ENCODE measurements at places on chromosomes 2 and 18. TPM values are rescaled to one million over a fixed set of nuclear protein-coding genes. Genes with fewer than 3 reads are reported as not detected.
A peak's percentile ranks its signal among the peaks of the same experiment; 100 is the strongest.

The REG1B gene
- not detected for total RNA-seq

The LYG1 gene
- 3.0 TPM for total RNA-seq

DNA sequence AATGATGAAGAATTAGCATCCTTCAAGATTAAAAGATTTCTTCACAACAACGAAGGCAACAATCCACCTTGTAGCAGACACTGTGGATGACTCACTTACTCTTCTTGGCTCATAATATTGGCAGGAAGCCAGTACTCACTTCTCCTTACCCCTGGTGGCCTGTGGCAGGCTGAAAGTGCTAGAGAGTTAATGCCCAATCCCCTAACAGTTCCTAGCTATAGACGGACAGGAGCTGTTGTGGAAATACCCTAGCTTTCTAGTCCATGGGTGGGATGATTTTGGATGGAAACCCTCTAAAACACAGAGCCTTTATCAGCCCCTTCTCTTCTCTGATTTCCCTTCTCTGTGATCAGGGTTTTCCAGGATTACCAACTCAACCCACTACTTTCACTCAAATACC, 128.6 kb upstream of the NYAP2 start:
- peaks cover 2% of the 10 kb centered on the region for H3K27me3 ChIP-seq
- DNase-seq = no peak
- no peak overlapping the region for H3K4me3 ChIP-seq
- H3K27ac ChIP-seq = no peak overlapping the region
- no peaks in the 10 kb centered on the region for H3K4me1 ChIP-seq
- H3K36me3 ChIP-seq = peaks cover 4% of the 10 kb centered on the region

DNA sequence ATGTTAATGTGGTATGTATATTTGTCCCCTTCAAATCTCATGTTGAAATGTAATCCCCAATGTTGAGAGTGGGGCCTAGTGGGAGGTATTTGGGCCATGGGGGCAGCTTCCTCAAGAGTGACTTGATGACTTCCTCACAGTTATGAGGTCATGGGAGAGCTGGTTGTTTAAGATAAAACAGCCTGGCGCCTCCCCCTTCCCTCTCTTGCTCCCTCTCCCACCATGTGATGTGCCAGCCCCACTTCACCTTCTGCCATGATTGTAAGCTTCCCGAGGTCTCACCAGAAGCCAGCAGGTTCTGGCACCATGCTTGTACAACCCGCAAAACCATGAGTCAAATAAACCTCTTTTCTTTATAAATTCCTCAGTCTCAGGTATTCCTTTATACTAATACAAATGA, 258.3 kb upstream of the POU3F3 start:
- peaks cover 3% of the 10 kb centered on the region for H3K27me3 ChIP-seq
- H3K36me3 ChIP-seq = peaks cover 4% of the 10 kb centered on the region
- no peaks in the 10 kb centered on the region for H3K4me1 ChIP-seq
- DNase-seq = no peak
- no peak overlapping the region for H3K27ac ChIP-seq

GRCh38 chr18:58144671-58145285, 100.8 kb downstream of the NEDD4L start:
- no peak overlapping the region for H3K27ac ChIP-seq
- H3K36me3 ChIP-seq = no peaks in the 10 kb centered on the region
- no peak for DNase-seq
- H3K4me3 ChIP-seq = no peak overlapping the region
- H3K4me1 ChIP-seq = no peaks in the 10 kb centered on the region

DNA sequence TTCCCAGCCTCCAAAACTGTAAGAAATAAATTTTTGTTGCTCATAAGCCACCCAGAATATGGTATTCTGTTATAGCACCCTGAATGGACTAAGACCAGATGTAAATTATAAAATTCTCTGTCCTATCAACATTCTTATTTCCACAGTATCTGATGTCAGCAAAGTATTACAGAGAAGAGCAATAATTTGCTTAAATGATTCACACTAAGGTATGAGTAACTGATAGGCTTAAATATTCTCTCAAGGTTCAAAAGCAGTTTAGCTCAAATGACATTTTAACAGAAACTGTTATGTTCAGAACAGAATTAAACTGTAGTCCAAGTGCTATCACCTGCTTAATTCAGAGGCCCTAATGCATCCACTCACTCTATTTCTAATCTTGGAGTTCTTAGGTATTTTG, 12.8 kb downstream of the SESTD1 start:
- DNase-seq = no peak
- H3K4me3 ChIP-seq = no peak overlapping the region
- no peaks in the 10 kb centered on the region for H3K27me3 ChIP-seq

The KDM3A gene
- 74.3 TPM for total RNA-seq

- H3K27me3 ChIP-seq = peaks cover 39% of the 10 kb centered on the region
- no peak overlapping the region for H3K27ac ChIP-seq
- no peaks in the 10 kb centered on the region for H3K4me1 ChIP-seq
- no peak for DNase-seq
- H3K36me3 ChIP-seq = no peaks in the 10 kb centered on the region
These were observed 133.7 kb downstream of the SH3BP4 start for GRCh38 chr2:235085476-235085875.

The APLF gene
- 2.0 TPM for total RNA-seq

DNA sequence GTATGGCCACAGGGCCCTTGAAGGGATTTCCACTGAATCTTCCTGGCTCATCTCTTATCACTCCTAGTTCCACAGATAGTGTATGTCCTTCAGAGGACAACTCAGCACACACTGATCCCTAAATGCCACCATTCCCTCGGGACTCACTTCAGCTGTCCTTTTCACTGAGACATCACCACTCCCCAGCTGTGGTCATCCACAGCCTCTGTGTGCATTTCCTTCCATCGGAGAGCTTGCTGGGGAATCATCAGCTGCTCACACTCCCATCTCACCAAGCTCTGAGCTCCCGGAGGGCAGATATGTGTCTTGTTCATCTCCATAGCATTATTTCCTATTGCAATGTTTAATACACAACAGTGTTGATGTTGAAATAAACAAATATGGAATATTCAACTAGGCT, 759.5 kb downstream of the RNF144A start:
- H3K4me3 ChIP-seq = peak overlapping the region; percentile 11
- H3K27ac ChIP-seq = peak overlapping the region; percentile 90
- no peak for DNase-seq

GRCh38 chr2:102094917-102095316, 47.6 kb upstream of the IL1R1 start:
- H3K27me3 ChIP-seq = peaks cover 29% of the 10 kb centered on the region
- peaks cover 2% of the 10 kb centered on the region for H3K4me1 ChIP-seq
- no peak overlapping the region for H3K4me3 ChIP-seq
- DNase-seq = no peak
- H3K36me3 ChIP-seq = peaks cover 11% of the 10 kb centered on the region
- no peak overlapping the region for H3K27ac ChIP-seq
